ENCODE measurements at places on chromosomes 2 and 18.
A peak's percentile ranks its signal among the peaks of the same experiment; 100 is the strongest.

DNA sequence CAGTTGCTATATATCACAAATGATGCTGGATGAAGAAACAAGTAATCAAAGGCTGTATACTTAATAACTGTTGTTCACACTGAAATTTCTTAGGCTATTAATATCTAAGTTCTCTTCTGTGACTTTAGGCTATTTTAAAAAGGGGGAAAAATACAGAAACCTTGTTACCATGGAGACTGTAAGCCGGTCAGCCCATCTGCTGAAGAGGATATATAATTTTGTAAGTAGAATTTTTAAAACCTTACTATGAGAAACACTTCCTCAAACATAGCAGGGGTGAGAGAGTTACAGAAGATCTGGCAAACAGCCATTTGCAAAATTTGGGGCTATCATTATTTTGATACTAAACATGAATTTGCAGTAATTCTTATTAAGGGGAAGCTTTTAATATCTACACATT is 27.8 kb downstream of the CACNB4 start:
- DNase-seq = no peak

DNA sequence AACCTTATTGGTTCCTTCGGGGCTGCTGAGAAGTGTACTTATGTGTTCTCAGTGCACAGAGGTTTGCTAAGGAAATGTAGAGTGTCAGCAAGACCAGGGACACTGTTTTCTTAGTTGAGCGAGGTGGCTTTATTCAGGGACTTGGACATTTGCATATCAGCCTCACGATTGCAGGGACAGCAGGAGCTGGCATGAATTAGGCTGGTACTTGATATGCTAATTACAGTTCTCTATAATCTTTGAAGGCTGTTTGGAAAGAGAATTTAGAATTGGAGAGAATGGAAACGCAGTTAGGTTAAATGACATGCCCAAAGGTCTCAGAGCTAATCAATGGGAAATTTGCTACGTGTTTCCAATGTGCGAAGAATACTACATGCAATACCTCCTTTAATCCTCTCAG is 18.7 kb upstream of the MTCL1 start:
- DNase-seq = no peak

DNA sequence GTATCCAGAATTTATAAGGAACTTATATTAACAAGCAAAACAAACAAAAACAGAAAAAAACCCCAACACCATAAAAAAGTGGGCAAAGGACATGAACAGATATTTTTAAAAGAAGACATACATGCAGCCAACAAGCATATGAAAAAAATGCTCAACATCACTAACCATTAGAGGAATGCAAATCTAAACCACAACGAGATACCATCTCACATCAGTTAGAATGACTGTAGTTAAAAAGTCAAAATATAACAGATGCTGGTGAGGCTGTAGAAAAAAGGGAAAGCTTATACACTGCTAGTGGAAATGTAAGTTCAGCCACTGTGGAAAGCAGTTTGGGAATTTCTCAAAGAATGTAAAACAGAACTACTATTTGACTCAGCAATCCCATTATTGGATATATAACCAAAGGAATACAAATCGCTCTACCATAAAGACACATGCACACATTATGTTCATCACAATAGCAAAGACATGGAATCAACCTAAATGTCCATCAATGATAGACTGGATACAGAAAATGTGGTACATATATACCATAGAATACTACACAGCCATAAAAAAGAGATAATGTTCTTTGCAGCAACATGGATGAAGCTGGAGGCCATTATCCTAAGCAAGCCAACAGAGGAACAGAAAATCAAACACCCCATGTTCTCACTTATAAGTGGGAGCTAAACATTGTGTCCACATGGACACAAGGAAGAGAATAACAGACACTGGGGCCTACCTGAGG is 25.3 kb downstream of the PREPL start:
- no peak for DNase-seq

GRCh38 chr2:168574856-168575630 is 119.0 kb downstream of the CERS6 start:
- DNase-seq = no peak

DNA sequence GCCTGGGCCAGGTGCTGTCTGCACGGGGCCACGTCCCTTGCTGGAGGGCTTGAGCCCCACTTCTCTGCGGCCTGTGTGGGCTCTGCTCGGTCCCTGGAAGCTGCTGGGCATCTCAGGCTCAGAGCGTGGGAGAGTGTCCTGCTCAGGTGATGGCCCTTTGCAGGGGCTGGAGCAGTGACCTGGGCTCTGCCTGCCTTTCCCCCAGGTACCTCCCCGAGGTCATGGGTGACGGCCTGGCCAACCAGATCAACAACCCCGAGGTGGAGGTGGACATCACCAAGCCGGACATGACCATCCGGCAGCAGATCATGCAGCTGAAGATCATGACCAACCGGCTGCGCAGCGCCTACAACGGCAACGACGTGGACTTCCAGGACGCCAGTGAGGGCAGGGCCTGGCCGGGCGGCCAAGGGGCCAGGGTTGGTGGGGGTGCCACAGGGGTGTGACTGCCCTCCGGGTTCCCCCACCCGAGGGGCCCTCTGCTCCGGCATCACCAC is 29.9 kb downstream of the GPC1 start:
- DNase-seq = no peak

DNA sequence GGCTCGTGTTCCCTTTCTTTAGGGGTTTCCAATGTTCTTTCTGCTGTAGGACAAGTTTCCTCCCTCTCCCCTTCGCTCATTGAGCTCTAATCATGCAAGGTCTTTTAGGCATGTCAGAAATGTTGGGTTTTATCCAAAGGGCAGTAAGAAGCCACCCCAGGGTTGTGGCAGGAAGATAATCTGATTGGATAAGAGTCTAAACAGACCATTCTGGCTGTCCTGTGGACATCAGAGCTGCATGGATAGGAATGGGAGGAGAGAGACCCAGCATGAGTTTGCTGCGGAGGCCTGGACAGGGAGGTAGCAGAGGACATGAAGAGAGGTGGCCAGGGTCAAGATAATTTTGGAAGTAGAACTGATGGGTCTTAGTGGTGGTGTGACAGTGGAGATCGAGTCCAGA is 88.2 kb downstream of the ACKR3 start:
- no peak for DNase-seq

- DNase-seq = no peak
These were observed 110.7 kb downstream of the PMAIP1 start for GRCh38 chr18:60010513-60010912.

DNA sequence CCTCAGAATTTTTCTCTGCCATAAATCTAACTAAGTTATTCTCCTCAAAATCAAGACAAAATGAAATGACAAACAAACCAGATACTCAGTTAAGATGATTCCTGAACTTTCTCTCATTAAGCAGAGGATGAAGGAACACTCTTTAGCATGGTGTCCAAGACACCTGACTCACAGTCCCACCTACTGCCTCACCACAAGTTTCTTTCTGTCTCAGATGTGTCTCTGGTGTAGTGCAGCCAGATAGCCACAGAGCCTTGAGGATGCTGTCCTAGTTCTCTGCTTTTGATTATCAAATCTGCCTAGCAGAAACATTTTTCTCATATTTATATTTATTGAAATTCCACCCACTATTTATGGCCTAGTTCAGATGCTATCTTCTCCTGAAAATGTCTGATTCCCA is 103.6 kb upstream of the TMEM200C start:
- no peak for DNase-seq

DNA sequence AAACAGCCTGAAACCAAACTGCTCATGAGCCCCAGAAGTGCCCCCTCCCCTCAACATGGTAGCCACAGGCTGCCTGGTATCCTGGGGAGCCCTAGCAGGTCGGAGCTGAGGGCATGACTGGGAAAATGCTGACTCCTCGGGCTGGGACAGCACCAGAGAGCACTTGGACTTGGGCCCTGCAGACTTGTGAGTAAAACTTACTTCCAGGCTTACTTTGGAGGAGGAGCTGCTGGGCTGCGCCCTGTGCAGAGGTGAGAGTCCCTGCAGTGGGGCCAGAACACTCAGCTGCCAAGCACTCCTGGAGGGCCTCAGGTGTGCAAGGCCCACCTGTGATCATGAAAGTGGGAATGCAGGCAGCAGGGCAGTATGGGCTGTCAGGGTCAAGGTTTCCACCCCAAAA is 119.4 kb downstream of the SEPTIN10 start:
- DNase-seq = no peak

- DNase-seq = no peak
These were observed 104.6 kb upstream of the TRIB2 start for GRCh38 chr2:12612168-12612567.

GRCh38 chr2:86764661-86765309 is 25.9 kb downstream of the CD8A start:
- DNase-seq = peak; percentile 24

DNA sequence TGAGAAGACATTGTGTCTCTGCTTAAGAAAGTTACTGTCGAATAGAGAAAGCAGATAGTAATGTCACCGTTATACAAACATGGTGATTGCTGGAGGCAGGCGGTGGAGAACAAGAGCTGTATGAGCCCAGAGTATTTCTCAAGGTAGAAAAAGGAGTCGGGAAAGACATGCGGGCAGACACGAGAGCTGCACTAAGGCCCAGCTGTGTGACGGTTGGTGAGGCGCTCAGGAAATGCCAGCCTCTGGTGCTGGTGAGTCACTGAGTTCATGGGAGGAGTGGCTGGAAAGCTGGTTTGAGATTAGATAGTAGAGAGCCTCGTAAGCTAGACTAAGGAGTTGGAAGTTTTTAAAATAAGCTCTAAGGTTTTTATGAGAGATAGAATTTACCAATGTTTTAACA is 390.9 kb upstream of the TRIB2 start:
- peak; percentile 26 for DNase-seq

DNA sequence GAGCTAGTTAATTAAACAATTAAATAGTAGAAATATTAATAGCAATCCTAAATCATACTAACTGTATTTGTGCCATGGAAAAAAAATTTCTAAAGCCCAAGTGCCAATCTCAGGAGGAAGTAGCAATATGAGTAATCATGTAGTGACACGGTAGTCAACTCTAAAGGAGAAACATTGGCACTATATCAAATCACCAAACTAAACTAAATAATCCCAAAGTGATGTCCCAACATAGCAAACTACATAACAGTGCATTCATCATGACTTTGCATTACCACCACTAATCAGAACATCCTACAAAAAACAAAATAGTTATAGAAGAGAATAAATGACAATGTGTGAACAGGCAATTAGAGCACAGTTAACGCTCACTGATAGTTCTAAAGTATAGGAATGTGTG is 195.1 kb downstream of the EXOC6B start:
- DNase-seq = no peak

- peak; percentile 39 for DNase-seq
These were observed 40.3 kb downstream of the LHCGR start for GRCh38 chr2:48715042-48715899.

- no peak for DNase-seq
These were observed 8.7 kb downstream of the CYRIA start for GRCh38 chr2:16656784-16657391.

DNA sequence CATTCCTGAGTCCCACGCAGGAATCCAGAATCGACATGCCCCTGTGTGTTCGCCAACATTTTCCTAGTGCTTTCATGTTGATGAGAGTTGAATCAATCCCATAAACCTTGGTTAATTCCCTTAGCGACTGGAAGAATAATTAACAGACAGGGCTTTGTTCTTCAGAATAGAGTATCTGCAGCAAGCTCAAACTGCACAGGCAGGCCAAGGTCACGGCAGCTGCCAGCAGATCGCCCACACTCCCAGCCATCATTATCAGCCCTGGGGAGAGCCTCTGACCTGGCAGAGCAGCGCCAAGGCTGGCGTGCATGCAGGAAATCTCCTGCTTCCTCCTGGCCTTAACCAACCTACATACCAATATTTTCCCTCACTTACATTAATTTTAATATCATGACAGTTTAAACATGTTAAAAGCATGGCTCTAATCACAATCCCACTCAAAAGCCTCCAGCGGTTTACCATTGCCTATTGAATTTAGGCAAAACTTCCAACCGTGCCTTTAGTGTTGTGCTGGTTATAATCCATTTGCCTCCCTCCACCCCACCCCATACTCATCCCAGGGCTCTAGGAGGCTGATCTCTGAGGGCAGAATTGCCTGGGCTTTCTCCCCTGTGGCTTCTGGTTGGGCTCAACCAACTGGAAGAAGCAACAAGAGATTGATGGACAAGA is 46.8 kb upstream of the NCK2 start:
- DNase-seq = no peak

- DNase-seq = no peak
These were observed 6.7 kb upstream of the DLX2 start for GRCh38 chr2:172109256-172109987.

- DNase-seq = no peak
These were observed 187.2 kb upstream of the HS6ST1 start for GRCh38 chr2:128505575-128506526.

- no peak for DNase-seq
These were observed 110.1 kb downstream of the POLE4 start for GRCh38 chr2:75068546-75068945.

- DNase-seq = no peak
These were observed 192.7 kb upstream of the REV1 start for GRCh38 chr2:99682275-99683060.

DNA sequence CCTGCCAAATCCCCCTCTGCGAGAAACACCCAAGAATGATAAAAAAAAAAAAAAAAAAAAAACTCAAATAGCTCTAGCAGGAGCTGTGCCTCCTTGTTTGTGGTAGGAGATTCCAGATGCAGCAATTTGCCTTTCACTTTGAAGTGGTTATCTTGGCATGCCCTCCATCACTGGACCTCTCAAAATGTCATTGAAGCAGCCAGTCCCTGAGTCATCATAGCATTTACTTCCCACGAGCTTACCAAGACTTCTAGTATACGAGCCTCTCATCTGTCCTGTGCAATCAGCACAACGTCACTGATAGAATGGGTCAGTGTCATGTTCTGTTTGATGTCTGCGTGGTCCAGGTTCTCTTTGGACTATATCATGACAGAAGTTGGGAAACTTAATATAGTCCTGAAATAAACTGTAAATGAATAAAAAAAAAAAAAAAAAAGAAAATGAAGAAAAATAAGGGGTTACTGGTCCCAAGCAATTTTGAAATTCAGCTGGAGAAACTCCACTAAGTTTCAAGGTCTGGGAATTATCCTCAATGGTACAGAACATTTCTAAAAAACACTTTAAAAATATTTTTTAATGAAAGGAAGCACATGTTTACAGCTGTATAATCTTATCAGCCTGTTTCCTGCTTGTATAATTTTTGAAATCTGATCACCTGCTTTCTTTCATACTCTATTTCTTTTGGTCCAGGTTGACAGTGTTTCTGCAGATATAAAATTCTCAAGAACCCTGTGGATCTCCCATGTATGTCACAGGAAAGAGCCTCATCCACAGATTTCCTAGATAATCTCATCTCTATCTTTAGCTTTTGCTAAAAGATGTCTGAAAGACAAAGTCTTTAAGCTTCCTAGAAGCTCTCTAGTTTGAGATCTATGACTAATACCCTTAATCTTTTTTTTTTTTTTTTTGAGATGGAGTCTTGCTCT is 74.1 kb upstream of the EHBP1 start:
- DNase-seq = no peak

GRCh38 chr2:195722075-195722474 is 65.0 kb downstream of the SLC39A10 start:
- DNase-seq = no peak

DNA sequence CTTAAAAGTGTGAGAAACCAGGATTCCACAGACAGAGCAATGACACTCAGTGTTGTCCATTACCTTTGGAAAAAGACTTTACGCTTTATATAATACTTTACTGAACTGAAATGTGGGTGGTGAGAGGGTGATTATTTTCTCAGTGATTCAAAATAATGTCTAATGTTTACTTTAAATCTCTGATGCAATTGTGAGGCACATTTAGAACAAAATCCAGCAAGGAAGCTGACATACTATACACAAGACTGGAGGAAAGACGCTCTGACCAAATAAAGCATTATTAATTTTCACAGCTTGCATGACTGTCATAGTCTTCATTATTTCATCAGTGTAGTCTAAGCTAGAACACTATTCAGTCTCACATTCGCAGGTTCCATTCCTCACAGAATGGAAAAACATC is 34.1 kb upstream of the STAT1 start:
- no peak for DNase-seq

Measured in kidney glomerular epithelial cell (primary cell).